ENCODE measurements at places on chromosomes 6 and 20. TPM values are rescaled to one million over a fixed set of nuclear protein-coding genes. Genes with fewer than 3 reads are reported as not detected.

The HSPA12B gene
- polyA plus RNA-seq = 19.1 TPM

The KHDC1L gene
- polyA plus RNA-seq = 0.79 TPM

- no peak for DNase-seq
These were observed 6.9 kb downstream of the SNAP25 start for GRCh38 chr20:10225439-10226060.

- no peak for DNase-seq
These were observed 12.4 kb upstream of the SRSF3 start for GRCh38 chr6:36581716-36582115.

All from renal pelvis (tissue), 12 donors.